NCI-H345 (cell line): ENCODE measurements at places on chromosomes 3 and 15.

GRCh38 chr15:45114076-45114750 is at the start of the genes DUOX2 and DUOXA2:
TSS of gene DUOX2 (minus strand) at chr15:45114172. CDS start at chr15:45113411, 761 bp downstream.
TSS of gene DUOXA2 (plus strand) at chr15:45114326. CDS start at chr15:45114606, 280 bp downstream.
- DNase-seq = no peak

DNA sequence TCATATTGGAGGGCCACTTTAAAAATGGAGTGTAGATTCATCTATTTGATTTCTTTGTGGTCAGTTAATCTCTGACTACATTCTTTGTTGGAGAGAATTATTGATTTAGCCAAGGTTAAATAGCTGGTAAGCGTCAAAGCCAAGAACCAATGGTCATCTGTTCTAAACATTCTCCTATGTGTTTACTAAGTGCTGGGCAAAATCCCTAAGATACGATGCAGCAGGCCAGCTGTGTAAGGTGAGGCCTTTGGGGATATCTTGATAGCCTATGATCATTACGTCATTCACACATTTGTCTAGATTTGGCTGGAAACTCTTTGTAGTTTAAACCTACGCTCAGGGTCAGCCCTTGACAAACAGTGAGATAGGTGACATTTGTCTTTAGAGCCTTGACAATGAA is 236.2 kb downstream of the NR1D2 start:
- no peak for DNase-seq

DNA sequence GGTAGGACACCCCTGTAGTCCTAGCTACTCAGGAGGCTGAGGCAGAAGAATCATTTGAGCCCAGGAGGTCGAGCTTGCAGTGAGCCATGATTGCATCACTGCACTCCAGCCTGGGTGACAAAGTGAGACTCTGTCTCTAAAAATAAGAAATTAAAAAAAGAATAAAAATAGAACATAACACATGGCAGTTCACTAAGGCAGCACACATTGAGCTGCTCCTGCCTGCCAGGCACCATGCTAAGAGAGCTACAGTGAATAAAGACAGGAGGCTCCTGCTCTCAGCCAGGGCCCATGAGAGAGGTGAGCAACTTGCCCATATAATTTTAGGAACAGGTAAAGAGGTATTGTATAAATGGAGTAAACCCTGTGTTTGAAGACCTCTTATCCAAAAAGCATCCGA is 54.3 kb downstream of the EBLN2 start:
- no peak for DNase-seq

GRCh38 chr15:100245487-100245820 is 96.3 kb downstream of the ADAMTS17 start:
- DNase-seq = no peak

DNA sequence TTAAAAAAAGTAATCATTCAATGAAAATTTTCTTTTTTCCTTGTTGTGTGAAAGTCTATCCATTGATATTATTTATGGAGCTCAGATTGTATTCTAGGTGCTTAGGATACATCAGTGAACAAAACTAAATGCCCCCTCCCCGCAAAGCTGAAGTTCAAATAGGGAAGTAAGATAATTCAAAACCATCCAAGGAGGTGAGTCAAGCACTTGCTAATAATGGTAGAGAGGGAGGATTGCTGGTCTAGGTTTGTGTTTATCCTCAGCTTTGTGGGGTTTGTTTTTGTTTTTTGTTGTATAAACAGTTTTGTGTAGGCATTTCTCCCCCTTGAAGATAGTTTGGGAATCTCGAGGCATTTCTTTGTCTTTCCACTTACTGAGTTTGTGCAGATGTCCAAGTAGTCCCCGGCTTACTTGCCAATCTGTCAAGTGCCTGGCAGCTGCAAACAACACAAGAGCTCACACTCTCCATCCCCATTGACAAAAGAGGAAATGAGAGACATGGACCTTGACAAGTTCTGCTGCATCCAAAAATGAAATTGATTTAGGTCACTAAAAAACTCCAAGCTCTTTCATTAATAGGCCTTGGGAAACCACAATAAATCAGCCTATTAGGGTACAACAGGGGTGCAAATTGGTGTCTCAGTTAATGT is 575.8 kb upstream of the TBL1XR1 start:
- DNase-seq = peak; percentile 22
